ENCODE measurements at places on chromosomes 3 and 15.

DNA sequence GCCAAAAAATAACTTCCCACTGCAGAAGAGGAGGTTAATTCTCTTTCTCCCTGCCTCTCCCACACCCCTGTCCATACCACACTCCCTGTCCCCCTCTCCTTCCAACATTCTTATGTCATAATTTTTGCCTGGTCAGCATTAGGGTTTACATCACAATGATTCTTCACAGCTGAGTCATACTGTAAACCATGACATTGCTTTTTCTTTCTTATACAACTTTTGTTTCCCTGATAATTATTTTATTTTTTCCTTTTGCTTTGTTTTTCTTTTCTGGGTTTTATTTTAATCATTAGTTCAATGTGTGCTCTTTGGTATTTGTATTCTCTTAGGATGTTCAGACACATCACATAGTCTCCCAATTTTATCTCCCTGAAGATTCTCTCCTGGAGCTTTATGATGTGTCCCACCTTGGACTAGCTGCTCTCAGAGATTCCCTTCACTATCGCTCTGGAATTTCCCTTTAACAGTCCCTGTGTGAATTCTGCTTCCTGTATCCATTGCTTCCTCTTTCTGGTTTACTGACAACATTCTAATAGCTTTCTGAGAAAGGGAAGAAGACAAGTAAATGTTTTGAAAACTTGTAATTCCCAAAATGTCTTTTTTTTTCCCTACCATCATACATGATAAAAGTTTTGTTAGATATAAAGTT, 70.7 kb downstream of the SOX2 start:
- DNase-seq = no peak

- no peak for DNase-seq
These were observed 221.6 kb upstream of the NR2E3 start for GRCh38 chr15:71588746-71589145.

- no peak for DNase-seq
These were observed 475 bp downstream of the EIF4E3 start for GRCh38 chr3:71724584-71725270.

DNA sequence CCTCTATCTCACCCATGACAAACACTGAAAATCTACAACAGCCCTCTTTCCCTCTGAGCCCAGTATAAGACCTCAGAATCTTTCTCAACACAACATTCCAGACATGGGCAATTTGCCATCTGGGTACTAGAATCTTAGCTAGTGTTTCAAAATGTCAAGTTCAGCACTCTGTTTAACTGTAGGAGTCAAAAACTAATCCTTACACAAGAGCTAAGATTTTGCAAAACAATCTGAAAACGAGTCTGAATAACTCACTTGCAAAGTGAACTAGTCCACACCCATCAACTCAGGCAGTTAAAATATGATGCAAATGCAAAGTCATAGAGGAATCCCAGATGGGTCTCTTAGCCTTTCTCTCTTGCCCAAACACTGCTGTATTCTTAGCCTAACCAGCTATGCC, 67.8 kb downstream of the GPR176 start:
- no peak for DNase-seq

- no peak for DNase-seq
These were observed 231.6 kb downstream of the XXYLT1 start for GRCh38 chr3:195039180-195039843.

- no peak for DNase-seq
These were observed 9.2 kb upstream of the SEMA4B start for GRCh38 chr15:90191794-90192509.

- DNase-seq = no peak
These were observed 891 bp upstream of the NR1D2 start for GRCh38 chr3:23944007-23944783.

DNA sequence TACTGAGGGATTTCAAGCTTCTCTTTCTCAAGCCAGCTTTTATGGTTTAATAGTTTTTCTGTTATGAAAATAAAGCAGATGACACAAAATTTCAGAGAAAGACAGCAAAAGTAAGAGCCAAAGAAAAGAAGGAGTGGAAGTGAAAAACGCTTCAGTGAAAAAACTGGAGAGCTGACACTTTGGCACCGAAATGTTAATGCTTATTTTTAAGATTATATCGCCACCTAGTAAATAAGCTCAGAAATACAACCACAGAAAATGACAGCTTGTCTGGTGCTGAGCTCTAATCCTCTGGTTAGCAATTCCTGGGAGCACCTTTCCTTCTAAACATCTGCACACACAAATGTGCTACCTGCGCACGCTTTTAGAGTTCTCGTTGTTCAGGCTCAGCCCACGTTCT, 101.6 kb downstream of the ZPLD1 start:
- no peak for DNase-seq

- DNase-seq = no peak
These were observed 124.6 kb upstream of the KCNAB1 start for GRCh38 chr3:155995525-155996370.

GRCh38 chr15:40325700-40326099, 2.2 kb downstream of the INAFM2 start:
- no peak for DNase-seq

- no peak for DNase-seq
These were observed 179.1 kb upstream of the ZPLD1 start for GRCh38 chr3:102255736-102256135.

GRCh38 chr3:46987319-46987742, 7.9 kb downstream of the NBEAL2 start:
- DNase-seq = no peak

- no peak for DNase-seq
These were observed 95.0 kb upstream of the LIMD1 start for GRCh38 chr3:45499529-45499928.

DNA sequence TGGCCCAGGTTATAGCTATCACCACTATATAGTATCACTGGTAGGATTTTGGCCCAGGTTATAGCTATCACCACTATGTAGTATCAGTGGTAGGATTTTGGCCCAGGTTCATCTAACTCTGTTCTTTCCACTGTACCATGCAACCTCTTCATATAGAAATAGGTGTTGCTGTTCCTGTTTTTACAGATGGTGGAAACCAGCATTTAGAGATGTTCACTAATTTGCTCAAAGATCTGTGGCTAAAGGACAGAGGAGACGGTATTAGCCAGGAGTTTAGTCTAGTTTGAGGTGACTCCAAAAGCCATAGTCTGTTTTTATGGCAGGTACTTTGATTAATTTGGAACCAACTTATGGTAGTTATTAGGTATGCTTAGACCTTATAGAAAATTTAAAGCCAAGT, 3.1 kb downstream of the LRCH3 start:
- no peak for DNase-seq

GRCh38 chr15:84765675-84766074, 17.3 kb downstream of the ZNF592 start:
- DNase-seq = no peak

DNA sequence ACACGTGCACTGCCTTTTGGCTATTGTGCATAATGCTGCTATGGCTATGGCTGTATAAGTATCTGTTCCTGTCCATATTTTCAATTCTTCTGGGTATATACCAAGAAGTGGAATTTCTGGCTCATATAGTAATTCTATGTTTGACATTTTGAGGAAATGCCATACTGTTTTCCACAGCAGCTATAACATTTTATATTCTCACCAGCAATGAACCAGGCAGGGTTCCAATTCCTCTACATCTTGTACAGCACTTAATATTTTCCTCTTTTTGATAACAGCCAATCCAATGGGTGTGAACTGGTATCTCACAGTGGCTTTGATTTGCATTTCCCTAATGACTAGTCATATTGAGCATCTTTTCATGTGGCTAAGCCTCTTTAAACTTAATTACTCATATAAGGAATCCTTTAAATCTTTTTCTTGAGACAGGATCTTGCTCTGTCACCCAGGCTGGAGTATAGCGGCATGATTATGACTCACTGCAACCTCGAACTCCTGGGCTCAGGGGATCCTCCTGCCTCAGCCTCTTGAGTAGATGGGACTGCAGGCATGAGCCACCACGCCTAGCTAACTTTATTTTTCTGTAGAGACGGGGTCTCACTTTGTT, 38.1 kb upstream of the IGDCC4 start:
- DNase-seq = no peak

DNA sequence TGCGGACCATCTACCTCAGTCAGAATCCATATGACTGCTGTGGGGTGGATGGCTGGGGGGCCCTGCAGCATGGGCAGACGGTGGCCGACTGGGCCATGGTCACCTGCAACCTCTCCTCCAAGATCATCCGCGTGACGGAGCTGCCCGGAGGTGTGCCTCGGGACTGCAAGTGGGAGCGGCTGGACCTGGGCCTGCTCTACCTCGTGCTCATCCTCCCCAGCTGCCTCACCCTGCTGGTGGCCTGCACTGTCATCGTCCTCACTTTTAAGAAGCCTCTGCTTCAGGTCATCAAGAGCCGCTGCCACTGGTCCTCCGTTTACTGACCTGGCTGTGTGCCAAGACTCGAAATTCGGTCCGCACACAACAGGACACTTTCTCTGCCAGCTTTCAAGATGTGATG, 21.9 kb downstream of the NRROS start:
- no peak for DNase-seq

DNA sequence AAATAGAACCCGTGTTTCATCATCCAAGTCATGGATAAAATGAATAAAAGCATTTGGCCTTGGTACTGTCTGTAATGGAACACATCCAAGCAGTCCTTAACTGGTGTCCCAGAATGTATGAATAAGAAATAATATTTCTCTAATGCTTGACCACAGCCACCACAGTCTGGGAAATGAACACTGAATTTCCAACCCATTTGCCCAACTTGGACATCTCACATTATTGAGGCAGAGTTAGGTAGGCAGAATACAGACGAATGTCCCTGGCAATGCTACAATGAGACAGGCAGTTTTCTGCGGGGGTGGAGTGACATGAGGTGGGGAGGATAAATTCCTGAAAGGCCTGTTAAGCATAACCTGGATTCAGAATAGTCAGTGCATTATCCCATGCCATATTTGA, 245.7 kb downstream of the ZIC1 start:
- DNase-seq = no peak

DNA sequence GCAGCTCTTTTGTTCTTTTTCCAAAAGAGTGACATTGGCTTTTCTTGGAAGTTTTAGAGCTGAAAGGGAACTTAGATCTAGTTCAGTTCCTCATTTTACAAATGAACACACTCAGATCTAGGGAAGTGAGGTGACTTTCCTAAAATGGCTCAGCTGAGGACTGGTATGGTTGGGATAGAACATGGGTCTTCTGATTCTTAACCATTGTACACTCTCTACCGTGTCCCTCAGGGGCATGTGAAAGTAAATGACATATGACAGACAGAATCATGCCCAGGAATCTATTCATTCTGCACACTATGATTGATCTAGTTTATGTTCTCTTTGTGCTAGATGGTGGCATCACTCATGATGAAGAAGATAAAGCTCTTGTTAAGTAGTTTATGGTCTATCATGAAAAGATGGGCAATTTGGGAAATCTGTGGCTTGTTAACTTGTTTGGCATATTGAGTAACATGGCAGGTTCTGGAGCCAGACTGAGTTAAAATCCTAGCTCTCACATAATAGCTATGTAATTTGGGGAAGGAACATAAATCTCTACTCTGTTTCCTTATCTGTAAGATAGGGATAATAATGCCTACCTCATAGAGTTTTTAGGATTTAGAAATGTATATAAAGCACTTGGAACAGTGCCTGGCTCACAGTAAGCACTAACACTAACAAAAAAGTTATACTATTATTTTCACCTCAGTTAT, 30.9 kb downstream of the UBE2E1 start:
- no peak for DNase-seq

DNA sequence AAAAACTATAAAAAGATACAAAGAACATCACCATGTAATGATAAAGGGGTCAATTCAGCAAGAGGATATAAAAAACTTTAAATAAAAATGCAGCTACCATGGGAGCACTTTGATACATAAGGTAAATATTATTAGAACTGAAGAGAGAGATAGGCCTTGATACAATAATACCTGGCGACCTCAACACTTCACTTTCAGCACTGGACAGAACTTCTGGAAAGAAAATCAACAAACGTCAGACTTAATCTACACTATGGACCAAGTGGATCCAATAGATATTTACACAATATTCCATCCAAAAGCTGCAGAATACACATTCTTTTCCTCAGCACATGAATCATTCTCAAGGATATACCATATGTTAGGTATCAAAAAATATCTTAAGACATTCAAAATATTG, 42.0 kb downstream of the WDR49 start:
- DNase-seq = no peak

- no peak for DNase-seq
These were observed 66.6 kb upstream of the LARS2 start for GRCh38 chr3:45321607-45322391.

- DNase-seq = no peak
These were observed 11.9 kb upstream of the PLA2G4D start for GRCh38 chr15:42106288-42106687.

- DNase-seq = no peak
These were observed 15.4 kb downstream of the CRTC3 start for GRCh38 chr15:90545095-90545494.

- DNase-seq = no peak
These were observed 7.5 kb upstream of the FAN1 start for GRCh38 chr15:30896211-30896606.

DNA sequence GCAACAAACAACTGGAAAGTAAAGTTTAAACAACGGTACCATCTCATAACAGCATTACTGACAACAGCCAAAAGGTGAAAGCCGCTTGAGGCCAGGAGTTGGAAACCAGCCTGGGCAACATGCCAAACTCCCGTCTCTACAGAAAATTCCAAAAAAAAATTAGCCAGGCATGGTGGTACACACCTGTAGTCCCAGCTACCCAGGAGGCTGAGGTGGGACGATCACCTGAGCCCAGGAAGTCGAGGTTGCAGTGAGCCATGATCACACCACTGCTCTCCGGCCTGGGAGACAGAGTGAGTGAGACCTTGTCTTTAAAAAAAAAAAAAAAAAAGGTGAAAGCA, 4.4 kb downstream of the TNK2 start:
- DNase-seq = no peak

All from stimulated activated CD8-positive, alpha-beta memory T cell treated with anti-CD3 and anti-CD28 coated beads, Interleukin-15, amount 100 ng/mL, for 4 hours (primary cell).